Endothelial cell of umbilical vein (primary cell): ENCODE measurements at places on chromosomes 5 and 9. TPM values are rescaled to one million over a fixed set of nuclear protein-coding genes. Genes with fewer than 3 reads are reported as not detected.

DNA sequence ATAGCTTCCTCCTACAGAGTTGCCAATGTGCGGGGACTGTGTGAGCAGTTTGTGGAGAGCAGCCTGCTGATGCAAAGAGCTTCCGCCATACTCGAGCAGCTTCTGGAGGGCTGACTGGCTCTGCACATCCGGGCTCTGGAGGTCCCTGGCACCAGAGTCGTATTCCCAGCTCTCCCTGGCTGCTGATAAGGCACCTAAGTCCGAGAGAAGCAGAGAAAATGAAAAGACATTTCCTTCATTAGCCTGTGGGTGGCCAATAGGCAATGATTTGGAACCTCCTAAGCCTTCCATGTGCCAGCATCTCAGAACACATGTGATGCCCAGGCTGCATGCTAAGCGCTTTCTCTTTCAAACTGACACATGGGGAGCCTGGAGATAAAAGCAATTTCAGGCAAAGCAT is 94.3 kb downstream of the TSSK1B start:
- peak; percentile 49 for DNase-seq
- H3K27ac ChIP-seq = no peak overlapping the region
- no peak overlapping the region for H3K4me3 ChIP-seq
- H3K27me3 ChIP-seq = no peaks in the 10 kb centered on the region
- peaks cover 8% of the 10 kb centered on the region for H3K4me1 ChIP-seq

DNA sequence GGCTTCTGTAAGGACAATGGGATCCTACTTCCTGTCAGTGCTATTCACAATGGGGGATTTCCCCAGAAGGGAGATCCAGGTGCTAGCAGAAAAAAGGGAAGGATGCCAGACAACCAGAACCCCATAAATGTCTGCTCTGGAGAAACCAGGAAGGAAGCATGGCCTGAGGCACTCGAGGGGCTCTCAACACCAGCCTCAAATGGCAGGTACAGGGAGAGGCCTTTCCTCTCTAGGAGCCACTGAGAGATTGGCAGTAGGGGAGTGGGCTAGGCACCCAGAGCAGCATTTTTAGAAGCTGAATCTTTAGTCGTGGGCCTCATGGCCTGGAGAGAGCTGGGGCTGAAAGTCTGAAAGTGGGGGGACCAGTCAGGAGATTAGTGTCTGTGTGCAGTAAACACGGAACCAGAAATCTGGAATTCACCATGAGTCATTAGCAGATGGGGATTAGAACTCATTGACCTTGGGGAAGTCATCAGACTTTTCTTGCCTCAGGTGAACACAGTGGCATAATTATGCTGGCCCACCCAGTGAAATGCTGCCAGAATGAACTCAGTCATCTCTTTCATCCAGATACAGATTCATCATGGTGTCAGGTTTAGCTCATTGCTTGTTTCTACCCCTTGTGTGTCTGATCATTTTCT is 28.3 kb downstream of the ARHGEF28 start:
- no peak overlapping the region for H3K4me3 ChIP-seq
- H3K4me1 ChIP-seq = peaks cover 31% of the 10 kb centered on the region
- peak overlapping the region; percentile 58 for H3K27ac ChIP-seq
- DNase-seq = peak; percentile 68
- peaks cover 2% of the 10 kb centered on the region for H3K36me3 ChIP-seq

- no peaks in the 10 kb centered on the region for H3K36me3 ChIP-seq
- DNase-seq = no peak
- H3K27me3 ChIP-seq = no peaks in the 10 kb centered on the region
- no peak overlapping the region for H3K4me3 ChIP-seq
- H3K27ac ChIP-seq = no peak overlapping the region
Observed at GRCh38 chr9:110309681-110310080, 28.0 kb downstream of the TXNDC8 start.

DNA sequence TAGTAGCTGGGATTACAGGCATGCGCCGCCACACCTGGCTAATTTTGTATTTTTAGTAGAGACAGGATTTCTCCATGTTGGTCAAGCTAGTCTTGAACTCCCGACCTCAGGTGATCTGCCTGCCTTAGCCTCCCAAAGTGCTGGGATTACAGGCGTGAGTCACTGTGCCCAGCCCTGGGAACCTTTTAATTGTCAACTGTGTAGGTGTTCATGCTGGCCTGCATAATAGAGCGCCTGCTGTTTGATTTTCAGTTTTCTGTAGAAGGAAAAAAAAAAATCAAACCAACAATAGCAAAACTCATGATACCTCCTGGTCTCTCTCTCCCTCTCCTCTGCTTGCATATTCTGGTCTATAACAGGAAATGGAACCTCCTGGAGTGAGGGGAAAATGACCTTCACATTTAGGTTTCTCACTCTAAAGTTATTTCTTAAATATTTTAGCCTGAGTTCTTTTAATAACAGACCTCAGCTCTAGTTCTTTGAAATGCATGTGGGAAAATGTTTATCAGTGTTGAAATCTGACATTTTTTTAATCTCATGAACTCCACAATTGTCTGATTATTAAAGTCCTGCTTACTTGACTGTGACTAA is 51.7 kb downstream of the EXOSC2 start:
- peaks cover 23% of the 10 kb centered on the region for H3K4me1 ChIP-seq
- H3K36me3 ChIP-seq = no peaks in the 10 kb centered on the region
- H3K27ac ChIP-seq = peak overlapping the region; percentile 21
- no peaks in the 10 kb centered on the region for H3K27me3 ChIP-seq
- no peak overlapping the region for H3K4me3 ChIP-seq

DNA sequence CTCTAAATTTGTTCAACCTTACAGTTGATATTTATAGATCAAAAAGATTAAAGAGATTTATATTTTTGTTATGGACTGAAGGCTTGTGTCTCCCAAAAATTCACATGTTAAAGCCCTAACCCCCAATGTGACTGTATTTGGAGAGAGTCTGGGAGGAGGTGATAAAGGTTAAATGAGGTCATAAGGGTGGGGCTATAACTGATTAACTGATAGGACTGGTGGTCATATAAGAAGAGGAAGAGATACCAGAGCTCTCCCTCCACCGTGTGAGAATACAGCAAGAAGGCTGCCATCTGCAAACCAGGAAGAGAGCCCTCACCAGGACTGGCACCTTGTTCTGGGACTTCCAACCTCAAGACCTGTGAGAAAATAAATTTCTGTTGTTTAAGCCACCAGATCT is 264.3 kb downstream of the ENC1 start:
- H3K4me3 ChIP-seq = no peak overlapping the region
- H3K27ac ChIP-seq = no peak overlapping the region
- no peak for DNase-seq
- H3K27me3 ChIP-seq = no peaks in the 10 kb centered on the region
- no peaks in the 10 kb centered on the region for H3K4me1 ChIP-seq

GRCh38 chr5:73858776-73859175 is 232.8 kb downstream of the ARHGEF28 start:
- DNase-seq = no peak
- H3K4me3 ChIP-seq = no peak overlapping the region
- H3K4me1 ChIP-seq = peaks cover 16% of the 10 kb centered on the region

GRCh38 chr5:95304711-95305110 is 19.8 kb upstream of the MCTP1 start:
- no peak for DNase-seq
- H3K36me3 ChIP-seq = no peaks in the 10 kb centered on the region
- no peak overlapping the region for H3K27ac ChIP-seq
- peaks cover 32% of the 10 kb centered on the region for H3K27me3 ChIP-seq
- no peaks in the 10 kb centered on the region for H3K4me1 ChIP-seq

Gene LCN9
- not detected in 2 replicates for total RNA-seq

Gene GABRA6
- not detected in 2 replicates for total RNA-seq
